Stimulated activated CD4-positive, alpha-beta T cell treated with anti-CD3 and anti-CD28 coated beads, TNF-alpha, amount 100 ng/mL, for 4 hours (primary cell): ENCODE measurements at places on chromosomes 7 and 10.

DNA sequence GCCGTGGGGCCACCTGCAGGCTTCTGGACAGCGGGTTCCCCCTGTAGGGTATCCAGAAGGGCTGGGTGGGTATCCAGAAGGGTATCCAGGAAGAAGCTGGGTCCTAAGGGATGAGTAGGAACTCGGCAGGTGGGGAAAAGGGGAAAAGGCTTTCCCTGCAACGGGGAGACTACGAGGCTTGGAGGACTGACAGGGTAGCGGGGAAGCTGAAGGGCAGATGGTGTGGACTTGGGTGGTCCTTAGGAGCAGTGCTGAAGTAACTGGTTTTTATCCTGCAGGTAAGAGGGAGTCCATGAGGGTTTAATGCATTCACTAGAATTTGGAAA, 525 bp downstream of the UBE2D4 start:
- DNase-seq = no peak

DNA sequence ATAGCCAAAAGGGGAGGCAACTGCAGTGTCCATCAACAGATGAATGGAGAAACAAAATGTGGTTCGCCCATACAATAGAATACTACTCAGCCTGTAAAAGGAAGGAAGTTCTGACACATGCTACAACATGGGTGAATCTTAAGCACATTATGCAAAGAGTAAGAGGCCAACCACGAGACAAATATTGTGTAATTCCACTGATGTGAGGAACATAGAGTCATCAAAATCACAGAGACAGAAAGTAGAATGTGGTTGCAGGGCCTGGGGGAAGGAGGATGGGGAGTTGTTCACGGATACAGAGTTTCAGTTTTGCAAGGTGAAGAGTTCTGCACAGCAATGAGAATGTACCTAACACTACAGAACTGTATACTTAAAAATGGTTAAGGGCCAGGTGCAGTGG, 13.7 kb upstream of the C10orf71 start:
- no peak for DNase-seq

DNA sequence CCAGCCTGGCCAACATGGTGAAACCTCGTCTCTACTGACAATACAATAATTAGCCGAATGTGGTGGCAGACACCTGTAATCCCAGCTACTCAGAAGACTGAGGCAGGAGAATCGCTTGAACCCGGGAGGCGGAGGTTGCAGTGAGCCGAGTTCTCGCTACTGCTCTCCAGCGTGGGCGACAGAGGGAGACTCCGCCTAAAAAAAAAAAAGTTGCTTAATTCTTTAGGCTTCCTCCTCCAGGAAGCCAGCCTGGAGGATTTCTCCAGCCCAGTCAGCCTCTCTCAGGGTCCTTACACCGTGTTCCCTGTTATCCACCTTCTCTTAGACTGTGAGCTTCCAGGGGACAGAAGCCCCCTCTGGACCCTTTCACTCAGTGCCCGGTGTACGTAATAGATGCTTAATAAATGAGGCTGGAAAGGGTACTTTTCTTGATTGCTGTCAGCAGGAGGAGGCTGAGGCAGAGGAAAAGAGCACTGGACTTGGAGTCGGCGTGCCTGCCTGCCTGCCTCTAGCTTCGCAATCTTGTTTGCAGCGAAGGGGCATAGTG, 16.4 kb upstream of the NODAL start:
- no peak for DNase-seq

DNA sequence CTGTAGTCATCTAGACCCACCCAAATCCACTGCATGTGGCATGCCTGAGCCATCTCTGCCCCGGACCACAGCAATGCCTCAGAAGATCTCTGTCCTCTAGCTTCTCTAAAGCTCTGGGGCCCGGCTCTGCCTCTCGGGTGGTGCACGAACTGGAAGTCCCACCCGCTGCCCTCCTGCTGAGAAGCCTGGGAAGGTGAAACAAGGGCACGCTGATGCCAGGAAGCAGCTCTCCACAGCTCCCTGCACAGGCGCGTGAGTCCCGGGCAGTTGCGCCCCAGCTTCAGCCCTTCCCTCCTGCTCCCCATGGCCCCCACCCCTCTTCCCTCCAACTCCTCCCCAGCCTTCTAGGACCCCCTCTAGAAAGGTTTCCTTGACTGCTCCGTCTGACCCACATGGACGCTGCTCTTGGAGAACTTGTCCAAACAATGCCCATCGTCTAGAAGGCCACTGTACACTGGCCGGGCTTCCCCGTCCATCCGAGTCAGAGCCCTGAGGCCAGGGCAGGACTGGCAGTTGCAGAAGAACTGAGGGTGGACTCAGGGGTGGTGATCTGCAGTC, 12.8 kb downstream of the KCNH2 start:
- DNase-seq = no peak

DNA sequence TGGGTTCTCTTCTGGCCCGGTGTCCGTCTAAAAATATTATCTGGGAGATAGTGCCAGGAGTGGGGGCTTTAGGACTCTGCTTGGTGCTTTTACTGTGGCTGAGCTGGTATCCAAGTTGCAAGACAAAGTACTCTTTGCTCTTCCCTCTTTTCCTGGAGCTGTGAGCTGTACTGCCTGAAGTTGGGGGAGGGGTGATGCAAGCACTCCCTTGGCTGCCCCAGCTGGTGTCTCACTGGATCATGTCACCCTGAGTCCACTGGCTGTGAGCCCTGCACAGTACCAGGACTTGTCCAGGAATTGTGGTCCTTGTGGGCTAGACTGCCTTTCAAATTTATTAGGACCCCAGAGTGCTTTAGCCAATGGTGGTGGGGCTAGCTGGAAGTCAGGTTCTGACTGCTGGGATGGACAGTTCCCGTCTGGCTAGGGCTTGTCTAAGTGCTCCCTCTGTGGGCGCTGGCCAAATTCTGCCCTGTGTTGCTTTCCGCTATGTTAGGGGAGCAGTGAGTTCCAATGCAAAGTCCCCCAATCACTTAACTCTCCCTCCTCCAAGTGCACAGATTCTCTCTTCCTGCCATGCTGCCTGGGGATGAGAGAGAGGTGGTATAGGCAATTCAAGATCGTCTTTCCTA, 13.1 kb downstream of the CC2D2B start:
- no peak for DNase-seq

DNA sequence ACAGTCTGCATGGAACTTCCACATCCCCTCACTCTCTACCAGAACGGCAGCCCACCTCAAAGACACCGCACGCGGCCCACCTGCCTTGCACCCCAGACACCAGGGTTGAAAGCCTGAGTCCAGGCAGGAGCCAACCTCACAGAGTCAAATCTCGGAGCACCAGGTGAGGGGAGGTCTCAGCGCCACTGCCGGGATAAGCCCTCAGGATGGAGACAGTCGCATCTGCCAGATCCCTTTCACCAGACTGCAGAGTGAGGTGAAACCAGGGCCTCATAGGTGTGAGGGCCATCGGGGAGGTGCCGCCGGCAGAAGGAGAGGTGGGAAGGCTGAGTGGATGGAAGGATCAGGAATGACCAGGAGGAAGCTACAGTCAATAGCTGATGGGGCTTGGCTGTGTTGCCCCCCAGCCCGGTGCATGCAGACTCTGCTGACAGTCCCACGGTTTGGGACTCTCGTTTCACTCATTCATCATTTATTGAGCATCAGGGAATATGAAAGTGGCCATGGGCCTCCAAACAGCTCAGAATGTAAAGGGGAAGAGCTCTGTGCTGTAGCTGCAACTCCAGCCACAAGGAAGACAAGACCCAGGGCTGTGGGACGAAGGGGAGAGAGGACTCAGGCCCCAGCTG, 315.0 kb downstream of the PTPRN2 start:
- DNase-seq = no peak

DNA sequence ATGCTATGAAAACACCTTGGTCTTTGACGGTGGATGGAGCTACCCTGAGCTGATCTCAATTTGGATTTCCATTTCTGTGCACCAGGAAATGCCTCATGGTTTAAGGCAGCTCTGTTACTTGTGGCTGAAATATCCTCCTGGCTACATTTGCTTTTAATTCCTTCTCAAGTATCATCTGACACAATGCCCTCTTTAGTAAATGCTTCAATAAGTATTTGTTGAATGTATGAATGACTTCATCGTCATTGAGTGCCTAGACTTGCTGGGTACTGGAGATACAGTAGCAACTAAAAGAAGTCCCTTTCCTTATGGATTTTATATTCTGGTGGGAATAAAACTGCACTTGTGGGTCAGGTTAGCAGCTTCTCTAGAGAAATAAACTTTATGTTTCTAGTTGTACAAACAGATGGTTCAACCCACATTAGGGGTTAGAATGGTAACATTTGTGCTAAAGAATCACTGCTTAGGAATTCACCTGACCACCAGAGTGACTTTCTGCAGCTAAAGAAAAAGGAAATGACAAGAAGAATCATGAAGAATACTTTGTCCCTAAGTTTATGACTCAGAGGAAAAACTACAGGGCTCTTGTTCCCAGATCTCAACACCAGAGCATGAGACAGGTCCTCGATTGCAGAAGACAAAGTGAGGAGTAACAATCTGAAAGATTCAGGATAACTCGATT, 21.8 kb upstream of the SMNDC1 start:
- DNase-seq = no peak

- DNase-seq = no peak
Measured at GRCh38 chr7:30932562-30932961, 20.9 kb downstream of the AQP1 start.

GRCh38 chr7:54560723-54561122, 18.5 kb downstream of the VSTM2A start:
- DNase-seq = no peak

GRCh38 chr10:96673318-96674099, 46.8 kb downstream of the PIK3AP1 start:
- DNase-seq = no peak

DNA sequence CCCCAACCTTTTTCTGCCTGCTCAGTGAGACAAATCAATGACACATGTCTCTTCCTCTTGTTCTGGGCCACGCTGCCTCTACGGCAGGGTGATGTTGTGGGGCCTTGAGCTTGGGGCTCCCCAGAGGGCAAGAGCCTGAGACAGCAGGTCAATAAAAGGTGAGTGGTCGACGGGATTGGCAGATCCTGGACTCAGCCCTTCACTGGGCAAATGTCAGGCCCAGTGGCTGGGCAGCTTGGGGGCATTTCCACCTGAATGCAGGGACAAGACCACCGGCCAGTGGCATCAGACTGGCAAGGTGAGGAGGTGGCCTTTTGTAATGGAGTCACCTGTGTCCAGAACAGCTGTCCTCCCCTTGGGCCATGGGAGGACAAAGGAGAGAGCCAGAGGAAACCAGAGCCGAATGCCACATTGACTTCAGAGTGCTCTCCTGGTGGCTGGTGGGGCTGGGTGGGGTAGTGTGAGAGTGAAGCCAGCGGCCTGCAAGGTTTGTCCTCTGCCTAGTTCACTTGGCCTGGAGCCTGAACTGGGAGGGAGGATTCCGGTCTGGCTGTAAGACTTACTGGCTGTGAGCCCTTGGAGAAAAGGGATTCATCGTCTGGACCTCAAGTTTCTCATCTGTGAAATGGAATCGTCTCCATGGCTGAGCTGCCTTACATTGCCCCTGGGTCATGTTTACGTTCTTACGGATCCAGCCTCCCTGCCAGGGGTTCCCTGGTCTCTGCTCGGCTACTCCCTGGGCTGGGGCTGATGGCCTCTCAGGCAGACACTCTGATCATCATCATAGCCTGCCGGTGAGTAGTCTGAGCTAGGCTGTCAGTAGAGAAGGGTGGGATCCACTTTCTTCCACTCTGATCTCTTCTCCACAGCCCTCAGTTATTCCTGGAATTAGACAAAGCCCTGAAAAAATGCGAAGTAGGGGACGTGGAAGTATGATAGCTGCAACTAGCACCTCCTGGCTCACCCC, 25.4 kb upstream of the CRHR2 start:
- no peak for DNase-seq

DNA sequence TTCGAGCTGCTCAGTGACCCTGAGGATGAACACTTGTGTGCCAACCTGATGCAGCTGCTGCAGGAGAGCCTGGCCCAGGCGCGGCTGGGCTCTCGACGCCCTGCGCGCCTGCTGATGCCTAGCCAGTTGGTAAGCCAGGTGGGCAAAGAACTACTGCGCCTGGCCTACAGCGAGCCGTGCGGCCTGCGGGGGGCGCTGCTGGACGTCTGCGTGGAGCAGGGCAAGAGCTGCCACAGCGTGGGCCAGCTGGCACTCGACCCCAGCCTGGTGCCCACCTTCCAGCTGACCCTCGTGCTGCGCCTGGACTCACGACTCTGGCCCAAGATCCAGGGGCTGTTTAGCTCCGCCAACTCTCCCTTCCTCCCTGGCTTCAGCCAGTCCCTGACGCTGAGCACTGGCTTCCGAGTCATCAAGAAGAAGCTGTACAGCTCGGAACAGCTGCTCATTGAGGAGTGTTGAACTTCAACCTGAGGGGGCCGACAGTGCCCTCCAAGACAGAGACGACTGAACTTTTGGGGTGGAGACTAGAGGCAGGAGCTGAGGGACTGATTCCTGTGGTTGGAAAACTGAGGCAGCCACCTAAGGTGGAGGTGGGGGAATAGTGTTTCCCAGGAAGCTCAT, 1.1 kb downstream of the DDIT4 start:
- no peak for DNase-seq

GRCh38 chr10:55704950-55705349, 656.1 kb downstream of the ZWINT start:
- no peak for DNase-seq

- DNase-seq = no peak
Measured at GRCh38 chr10:77231884-77232610, 405.6 kb downstream of the KCNMA1 start.

- no peak for DNase-seq
Measured at GRCh38 chr10:132867801-132868644, 74.3 kb downstream of the CFAP46 start.

DNA sequence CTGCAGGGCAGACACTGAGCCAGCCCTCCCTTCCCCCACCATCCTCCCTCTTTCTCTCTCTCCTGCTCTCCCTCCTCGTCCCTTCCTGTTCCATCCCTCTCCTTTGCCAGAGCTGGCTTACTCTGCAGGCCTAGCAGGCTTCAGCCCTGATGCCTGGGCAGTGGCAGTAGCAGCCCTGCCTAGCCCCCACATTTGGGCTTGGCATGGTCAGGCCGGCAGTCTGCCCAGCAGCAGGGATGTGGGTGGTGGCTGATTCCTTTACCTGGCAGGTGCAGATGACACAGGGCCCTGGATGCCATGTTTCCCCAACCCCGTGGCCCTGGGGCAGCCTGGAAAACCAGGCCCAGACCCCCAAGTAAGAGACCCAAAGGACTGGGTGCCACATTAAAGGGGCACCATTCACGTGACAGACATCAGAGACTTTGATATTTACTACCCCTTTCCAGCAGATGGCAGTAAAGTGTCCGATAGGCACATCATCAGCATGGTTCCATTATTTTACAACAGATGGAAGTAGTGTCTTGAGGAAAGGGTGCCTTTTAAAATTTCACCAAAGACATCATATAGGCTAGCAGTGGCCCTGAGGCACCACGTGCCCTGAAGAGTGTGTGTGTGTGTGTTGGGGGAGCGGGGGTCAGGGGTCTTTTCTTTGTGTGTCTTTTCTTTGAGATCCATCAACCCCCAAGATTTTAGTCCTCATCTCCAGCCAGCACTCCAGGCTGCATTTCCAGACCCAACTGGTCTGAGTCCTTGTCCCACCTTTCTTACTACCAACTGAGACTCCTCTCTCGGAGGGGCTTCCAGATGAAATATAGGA, 5.9 kb downstream of the KCP start:
- no peak for DNase-seq

- DNase-seq = no peak
Measured at GRCh38 chr7:148849393-148850098, 34.5 kb downstream of the EZH2 start.

GRCh38 chr10:26739071-26739631, 41.6 kb downstream of the PDSS1 start:
- DNase-seq = no peak
